ENCODE measurements at places on chromosomes 6 and 20.

DNA sequence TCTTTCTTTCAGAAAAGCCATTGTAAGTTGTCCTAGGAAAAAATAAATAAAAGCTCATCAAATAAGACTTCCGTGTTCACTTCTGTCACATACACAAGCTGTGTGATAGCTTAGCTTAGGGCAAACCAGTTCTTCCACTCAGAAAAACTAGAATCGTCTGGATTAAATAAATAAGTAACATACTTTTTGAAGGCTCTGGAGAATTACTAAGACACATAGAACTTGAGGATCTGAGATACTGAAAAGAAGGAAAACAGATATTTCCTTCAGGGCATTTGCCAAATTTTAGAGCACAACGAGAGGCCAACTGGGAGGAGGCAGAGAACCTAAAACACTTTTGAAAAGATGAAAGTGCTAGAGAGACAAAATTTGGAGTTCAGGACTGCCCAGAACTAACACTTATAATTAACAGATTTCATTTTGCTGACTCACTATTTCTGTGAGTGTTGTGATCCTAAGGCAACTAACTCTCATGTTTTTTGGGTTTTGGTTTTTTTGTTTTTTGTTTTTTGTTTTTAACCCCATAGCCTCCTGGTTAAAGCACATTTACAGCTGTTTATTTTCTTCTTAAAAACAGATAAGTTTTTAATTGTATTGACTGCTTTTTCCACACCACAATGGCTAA is 38.7 kb upstream of the THEMIS start:
- DNase-seq: no peak

GRCh38 chr6:107832151-107833056 is 8.3 kb upstream of the SCML4 start:
- no peak for DNase-seq

DNA sequence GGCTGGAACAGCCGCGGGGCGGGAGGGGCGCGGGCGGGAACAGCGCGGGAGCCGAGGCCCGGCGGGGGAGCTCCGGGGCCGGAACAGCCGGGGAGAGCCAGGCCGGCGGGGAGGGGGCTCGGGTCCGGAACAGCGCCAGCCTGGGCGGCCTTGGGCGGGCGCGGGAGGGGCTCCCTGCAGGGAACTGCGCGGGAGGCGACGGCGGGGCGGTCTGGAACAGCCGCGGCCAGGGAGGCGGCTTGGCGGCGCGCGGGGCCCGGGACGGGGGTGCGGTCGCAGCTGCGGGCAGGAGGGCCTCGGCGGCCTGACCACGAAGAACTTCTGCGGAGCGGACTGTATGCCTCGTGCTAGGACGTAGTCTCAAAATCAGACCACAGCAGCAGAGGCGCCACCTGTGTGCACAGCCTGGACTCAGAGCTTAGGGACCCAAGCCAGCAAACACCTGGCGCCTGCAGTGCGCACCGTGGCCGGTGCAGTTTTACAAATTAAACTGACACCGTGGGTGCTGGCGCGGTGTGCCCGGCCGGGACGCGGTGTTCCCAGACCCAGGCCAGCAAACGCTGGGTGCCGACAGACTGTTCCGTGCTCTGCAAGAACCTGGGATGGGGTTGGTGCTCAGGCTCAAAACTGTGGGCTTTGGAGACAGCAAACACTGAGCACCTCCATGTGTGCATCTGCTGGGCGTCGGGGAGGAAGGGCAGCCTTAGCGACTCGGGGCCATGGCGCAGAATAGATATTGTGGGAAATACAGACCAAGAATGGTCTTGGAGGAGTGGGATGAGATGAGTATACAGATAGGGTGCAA is 572 bp downstream of the ZNF341 start:
- DNase-seq: peak; percentile 92

GRCh38 chr20:32052090-32052777 is at the start of gene HCK:
HCK (plus strand) TSS chr20:32052242.
- peak; percentile 38 for DNase-seq

DNA sequence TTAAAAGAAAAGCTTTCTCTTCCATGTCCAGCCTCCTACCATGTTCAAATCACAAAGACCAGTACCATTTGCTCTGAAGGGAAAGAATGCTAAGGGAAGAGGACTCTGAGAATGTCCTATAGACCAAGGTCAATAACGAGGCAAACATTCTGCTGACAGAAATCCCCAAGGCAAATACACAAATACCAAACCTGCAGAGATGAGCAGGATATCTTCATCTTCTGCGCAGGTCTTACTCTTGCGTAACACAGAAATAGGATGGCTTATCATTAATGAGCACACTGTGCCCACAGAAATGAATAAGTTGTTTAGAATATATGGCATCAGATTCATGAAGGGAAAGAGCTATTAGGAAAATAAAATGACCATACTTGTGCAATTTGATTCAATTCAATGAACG is 137.3 kb downstream of the BTBD9 start:
- DNase-seq: no peak

GRCh38 chr20:54623991-54624569 is 148.7 kb downstream of the DOK5 start:
- no peak for DNase-seq

GRCh38 chr6:157610451-157610999 is 212.5 kb upstream of the SNX9 start:
- DNase-seq: peak; percentile 35

DNA sequence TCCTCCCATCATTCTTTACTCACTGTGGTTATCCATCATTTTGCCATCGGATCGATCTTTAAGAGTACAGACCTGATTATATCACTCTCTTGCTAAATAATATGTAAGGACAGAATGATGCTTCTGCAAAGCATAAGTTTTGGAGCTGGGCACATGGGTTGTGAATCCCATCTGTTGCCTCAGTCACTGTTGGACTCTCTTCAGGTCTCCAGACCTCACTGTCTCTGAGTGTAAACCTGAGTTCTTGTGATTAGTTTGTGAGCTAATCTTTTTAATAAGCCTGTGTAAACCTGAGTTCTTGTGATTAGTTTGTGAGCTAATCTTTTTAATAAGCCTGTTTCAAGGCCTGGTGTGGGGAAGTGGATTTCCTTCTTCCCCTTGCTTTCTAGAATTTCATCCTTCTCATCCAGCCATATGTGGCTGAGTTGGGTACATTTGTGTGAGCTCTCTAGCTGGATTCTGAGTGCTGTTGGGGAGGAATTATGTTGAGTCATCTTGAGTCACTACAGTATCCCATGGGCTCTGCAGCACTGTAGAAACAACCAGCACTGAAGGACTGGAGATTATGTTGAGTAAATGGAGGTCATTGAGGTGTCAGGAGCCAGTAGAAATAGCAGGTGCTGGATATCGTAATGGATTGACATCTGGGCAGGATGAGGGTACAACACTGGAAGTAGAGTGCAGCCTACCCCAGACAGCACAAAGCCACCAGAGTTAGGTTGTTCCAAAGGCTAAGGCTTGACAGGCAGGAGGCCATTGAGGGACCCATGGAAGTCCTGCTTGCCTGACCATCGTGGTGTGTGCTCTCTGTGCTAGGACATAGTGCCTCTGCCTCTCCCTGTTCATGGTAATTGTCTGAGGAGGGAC is 52.4 kb downstream of the SCAND1 start:
- no peak for DNase-seq

- peak; percentile 48 for DNase-seq
Measured at GRCh38 chr6:130565696-130566095, 199.9 kb downstream of the TMEM200A start.

- DNase-seq: no peak
Measured at GRCh38 chr6:168538892-168539811, 98.2 kb downstream of the SMOC2 start.

DNA sequence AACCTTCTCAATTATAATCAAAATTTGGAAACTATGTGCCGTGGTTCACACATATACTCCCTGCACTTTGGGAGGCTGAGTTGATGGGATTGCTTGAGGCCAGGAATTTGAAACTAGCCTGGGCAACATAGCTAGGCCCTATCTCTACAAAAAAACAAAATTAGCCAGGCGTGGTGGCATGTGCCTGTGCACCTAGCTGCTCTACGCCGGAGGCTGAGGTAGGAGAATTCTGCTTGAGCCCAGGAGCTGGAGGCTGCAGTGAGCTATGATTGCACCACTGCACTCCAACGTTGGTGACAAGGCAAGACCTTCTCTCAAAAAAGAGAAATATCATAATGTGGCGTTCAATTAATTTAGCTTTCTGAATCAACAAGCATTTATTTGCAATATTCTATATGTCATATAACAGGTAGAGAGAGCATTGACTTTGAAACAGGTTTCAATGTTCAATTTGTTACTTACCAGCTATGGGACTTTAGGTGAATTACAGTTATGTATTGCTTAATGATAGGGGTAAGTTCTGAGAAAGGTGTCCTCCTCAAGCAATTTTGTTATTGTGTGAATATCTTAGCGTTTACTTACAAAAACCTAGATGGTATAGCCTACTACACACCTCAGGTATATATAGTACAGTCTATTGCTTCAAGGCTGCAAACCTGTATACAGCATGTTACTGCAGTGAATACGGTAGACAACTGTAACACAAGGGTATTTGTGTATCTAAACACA is 2.2 kb upstream of the SYCP2 start:
- DNase-seq: no peak

- DNase-seq: peak; percentile 59
Measured at GRCh38 chr6:133502441-133503335, 261.5 kb downstream of the EYA4 start.

- DNase-seq: no peak
Measured at GRCh38 chr6:148239215-148239614, 103.4 kb upstream of the SASH1 start.

DNA sequence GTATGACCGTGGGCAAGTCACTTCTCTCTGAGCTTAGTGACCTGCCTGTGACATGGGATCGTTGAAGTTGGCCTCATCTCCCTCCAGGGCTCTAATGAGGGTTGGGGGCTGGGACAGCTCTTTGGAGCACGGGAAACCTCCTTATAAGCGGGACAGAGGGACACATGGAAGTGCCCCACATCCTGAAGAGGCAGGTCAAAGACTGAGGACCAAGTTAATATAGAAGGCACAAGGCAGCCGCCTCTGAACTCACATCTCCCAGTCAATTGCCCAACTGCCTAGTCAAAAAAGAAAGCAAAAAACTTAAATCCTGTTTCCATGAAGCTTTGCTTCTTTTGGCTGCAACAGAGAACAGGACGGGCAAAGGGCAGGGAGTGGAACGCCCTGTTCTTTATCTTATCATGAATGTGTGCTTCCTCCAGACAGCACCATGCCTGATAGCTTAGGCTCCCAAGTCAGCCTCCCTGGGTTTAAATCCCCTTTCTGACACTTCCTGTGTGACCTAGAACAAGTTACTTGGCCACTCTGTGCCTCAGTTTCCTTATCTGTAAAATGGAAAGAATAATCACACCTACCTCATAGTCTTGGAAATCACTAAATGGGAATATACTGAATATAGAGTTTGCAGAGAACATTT is 27.1 kb downstream of the LBP start:
- peak; percentile 48 for DNase-seq

DNA sequence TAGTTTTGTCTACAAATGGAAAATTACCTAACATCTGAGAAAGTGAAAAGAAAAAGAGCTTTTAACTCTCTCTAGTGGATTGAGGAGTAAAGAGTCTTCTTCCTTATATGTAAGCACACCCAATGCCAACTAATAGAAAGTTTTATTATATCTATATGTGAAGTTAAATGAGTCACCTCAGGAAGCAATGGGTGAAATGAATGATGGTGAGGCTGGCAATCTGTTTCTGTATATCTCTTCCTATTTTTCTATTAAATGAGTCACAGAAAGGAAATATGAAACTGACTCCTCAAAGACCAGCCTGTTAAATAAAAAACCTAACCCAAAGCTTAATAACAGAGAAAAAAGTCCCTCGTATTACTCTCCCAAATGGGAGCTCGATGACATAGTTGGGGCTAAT is 71.3 kb downstream of the OTOR start:
- no peak for DNase-seq

DNA sequence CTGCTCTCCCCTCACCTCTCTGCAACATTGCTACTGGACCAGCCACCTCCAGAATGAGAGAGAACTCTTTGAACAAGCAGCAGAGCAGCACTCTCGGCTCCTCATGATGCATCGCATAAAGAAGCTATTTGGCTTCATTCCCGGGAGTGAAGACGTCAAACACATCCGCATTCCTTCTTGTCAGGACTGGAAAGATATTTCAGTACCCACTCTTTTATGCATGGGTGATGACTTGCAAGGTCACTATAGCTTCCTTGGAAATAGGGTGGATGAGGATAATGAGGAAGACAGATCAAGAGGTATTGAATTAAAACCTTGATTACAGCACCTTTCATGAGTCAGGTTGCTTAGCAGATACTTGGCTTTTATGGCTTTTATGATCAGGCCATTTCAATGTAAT is 4.3 kb downstream of the CALHM4 start:
- no peak for DNase-seq

DNA sequence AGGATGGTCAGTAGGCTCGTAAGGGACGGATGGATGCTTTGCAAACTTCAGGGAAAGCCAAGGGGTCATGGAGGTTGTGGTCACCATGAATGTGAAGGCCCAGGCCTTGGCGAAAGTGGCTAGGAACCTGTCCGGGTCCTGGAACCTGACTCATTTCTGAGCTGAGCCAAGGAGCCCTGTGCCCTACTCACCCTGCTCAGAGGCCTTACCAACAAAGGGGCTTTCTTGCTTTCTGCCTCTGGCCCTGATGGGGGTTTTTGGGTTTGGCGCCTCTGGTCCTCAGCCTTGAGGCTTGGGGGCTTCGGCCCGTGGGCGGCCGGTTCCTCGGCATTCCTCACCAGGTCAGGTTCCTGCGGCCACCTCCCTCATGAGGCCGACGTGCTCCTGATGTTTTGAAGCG is 155.1 kb downstream of the DTNBP1 start:
- DNase-seq: no peak

DNA sequence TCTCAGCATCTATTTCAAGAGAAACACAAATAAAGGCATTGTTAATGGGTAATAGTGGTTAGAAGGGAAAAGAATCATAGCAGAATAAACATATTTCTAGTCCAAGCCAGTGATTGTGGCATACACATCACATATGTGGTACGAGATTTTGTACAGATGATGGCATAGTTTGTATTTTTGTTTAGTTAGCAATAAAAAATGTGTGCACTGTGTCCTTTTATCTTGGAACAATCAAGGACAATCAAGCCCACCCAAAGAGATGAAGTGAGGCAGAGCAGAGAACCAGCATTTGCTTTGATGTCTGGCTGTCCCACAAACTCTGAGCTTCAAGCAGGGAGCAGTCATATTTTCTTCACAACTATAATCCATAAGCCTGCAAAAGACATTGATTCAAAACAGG is 256.5 kb upstream of the CHD6 start:
- DNase-seq: no peak

DNA sequence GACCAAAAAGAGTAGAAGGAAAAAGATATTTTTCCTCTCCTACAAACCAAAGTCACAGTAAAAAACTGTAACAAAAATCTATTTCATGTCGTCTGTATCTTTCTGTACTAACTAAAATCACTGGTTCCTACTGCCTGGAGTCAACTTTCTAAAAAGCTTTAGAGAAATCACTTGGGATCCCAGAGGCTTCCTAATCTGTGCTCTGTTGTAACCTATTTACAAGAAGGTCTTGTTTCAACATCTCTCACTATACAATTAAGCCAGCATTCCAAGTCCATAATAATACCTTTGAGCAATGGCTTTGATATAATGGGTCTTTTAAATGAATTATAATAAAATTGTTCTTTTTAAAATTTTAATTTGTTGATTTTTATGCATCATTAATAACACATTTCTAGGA is 20.4 kb downstream of the RAB23 start:
- no peak for DNase-seq

Data from tibial artery (tissue), 4 donors.